ENCODE measurements at places on chromosomes 5 and 9.

DNA sequence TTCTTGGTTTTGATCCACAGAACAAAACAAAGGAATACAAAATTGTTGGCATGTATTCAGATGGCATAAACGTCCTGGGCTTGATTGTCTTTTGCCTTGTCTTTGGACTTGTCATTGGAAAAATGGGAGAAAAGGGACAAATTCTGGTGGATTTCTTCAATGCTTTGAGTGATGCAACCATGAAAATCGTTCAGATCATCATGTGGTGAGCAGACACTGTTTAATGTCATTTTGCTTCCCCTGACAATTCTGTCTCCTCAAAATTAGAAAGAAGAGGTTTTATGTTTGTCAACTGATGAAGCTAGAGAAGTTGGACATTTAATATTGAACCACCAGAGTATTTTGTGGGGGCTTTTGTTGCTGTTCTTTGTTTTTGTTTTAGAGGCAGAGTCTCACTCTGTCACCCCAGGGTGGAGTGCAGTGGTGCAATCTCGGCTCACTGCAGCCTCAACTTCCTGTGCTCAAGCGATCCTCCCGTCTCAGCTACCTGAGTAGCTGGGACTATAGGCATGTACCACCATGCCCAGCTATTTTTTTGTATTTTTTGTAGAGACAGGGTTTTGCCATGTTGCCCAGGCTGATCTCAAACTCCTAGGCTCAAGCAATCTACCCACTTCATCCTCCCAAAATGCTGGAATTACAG is 82.0 kb downstream of the SLC1A1 start:
- DNase-seq: no peak

GRCh38 chr9:32306006-32306405 is 78.4 kb upstream of the ACO1 start:
- no peak for DNase-seq

DNA sequence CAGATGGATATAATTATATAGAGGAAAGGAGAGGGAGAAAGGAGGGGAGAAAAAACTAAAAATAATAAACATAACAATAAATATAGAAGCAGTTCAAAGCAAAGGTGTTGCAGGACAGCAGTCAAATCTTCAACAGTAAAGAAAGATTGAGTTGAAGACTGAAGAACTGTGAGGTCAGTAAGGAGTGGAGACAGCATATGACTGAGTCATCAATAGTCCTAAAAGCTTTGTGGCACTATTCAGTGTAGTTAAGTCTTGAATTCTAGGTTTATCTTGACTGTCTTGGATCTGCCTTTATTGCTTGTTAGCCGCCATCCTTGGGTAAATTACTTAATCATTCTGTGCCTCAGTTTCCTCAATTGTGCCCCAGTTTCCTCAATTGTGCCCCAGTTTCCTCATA is 137.0 kb downstream of the MRPS30 start:
- DNase-seq: no peak

GRCh38 chr5:1833264-1834021 is 32.2 kb downstream of the NDUFS6 start:
- no peak for DNase-seq

DNA sequence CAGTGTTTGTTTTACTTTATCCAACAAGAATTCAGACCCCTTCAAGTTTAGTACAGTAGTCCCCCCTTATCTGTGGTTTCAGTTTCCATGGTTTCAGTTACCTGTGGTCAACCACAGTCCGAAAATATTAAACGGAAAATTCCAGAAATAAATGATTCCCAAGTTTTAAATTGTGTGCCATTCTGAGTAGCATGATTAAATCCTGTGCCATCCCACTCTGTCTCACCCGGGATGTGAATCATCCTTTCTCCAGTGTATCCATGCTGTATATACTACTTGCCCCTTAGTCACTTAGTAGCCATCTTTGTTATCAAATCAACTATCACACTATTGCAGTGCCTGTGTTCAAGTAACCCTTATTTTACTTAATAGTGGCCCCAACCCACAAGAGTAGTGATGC is 153.8 kb upstream of the RASA1 start:
- no peak for DNase-seq

- DNase-seq: no peak
Observed at GRCh38 chr5:113612060-113612496, 98.6 kb downstream of the YTHDC2 start.

- DNase-seq: no peak
Observed at GRCh38 chr9:14912859-14913258, 2.6 kb upstream of the FREM1 start.

DNA sequence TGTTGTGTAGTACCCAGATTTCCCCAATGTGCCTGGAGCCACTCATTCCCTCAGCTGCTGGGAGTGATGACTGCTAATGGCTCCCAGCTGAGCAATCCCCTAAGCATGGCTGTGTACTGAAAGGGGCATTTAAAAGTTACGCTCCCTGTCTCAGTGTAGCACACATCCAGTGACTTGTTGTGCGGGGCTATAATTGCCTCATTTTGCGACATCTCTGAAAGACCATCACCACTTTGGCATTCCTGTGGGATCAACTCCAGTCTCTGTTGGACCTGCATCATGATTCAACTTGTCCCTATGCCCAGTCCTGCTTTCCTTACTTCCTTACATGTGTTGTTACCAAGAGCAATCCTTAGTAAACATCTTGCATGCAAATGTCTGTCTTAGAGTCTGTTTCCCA is 201.2 kb upstream of the MPDZ start:
- DNase-seq: no peak

GRCh38 chr5:139896718-139897117 is 101.1 kb downstream of the PSD2 start:
- DNase-seq: no peak

DNA sequence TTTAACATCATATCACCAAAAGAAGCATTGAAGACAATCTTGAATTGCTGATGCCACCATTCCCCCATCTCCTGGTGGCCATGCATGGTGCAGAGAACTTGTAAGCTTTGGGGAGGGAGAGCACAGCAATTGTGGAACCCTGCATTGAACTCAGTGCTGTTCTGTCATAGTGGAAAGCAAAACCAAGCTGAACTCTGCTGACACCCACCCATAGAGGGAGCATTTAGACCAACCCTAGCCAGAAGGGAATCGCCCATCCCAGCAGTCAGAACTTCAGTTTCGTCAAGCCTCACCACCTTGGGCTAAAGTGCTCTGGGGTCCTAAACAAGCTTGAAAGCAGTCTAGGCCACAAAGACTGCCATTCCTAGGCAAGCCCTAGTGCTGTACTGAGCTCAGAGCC is 37.4 kb upstream of the RUSC2 start:
- no peak for DNase-seq

- no peak for DNase-seq
Observed at GRCh38 chr9:95819636-95820035, 55.9 kb upstream of the ERCC6L2 start.

- no peak for DNase-seq
Observed at GRCh38 chr5:172575816-172576545, 65.1 kb upstream of the NEURL1B start.

DNA sequence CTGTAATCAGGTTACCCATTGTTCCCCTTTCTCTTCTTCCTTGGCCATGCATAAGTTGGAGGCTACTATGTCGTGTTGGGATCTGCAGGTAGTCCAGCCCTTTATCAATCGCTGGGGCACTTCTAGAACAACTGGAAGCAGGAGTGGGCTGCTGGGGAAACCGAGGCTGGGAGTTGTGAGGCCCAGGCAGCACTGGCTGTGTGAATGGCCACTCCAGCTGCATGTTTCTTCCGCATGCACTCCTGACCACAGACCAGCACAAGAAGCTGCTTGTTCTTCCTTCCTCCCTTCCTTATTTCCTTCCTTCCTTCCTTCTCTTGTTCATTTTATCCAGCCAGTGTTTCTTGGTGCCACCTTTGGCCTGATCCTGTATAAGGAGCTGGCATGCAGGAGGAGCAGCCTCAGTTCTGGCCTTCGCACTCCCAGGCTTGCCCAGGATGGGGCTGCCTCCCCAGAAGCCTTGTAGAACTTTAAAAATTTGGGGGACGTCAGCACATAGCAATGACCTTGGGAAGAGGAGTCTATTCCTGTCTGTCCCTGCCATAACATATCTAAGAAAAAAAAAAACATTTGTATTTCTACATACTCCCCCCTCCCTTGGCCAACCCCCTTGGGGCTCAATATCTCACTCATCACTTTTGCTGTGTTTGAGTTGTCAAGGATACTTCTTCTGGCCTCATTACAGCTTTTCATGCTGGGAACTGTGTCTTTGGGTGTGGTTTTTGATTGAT is 20.8 kb upstream of the CXCL14 start:
- DNase-seq: no peak

GRCh38 chr5:57002959-57003485 is 51.1 kb upstream of the MIER3 start:
- no peak for DNase-seq

- no peak for DNase-seq
Observed at GRCh38 chr9:98775831-98776441, 20.4 kb downstream of the ANKS6 start.

DNA sequence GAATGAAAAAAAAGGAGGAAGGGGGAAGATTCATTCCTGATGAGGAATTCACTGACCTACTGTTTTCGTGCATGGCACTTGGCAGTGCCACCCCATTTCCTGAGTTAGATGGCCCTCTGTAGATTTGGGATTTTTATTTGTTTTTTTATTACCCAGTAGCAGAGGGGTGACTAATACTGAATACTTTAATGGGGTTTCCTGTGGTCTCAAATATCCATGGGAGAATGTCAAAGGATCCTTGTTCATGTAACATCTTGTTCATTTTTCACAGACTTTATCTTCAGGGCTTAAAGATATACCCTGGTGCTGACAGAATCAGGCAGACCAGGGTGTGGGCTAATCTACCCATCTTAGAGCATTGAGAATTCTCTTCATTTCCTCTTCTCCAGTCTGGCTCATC is 93.0 kb downstream of the MAMDC2 start:
- no peak for DNase-seq

- DNase-seq: no peak
Observed at GRCh38 chr9:137030006-137030405, 1.9 kb downstream of the FUT7 start.

- no peak for DNase-seq
Observed at GRCh38 chr5:77210091-77210963, at the start of gene PDE8B. Gene PDE8B (plus strand): TSS chr5:77210680. CDS start chr5:77210926, 246 bp downstream.

GRCh38 chr9:69322256-69322655 is 2.8 kb upstream of the ENTREP1 start:
- DNase-seq: no peak

- no peak for DNase-seq
Observed at GRCh38 chr5:112614285-112614684, 123.4 kb upstream of the APC start.

- no peak for DNase-seq
Observed at GRCh38 chr9:28293369-28294090, 720.2 kb upstream of the C9orf72 start.

- no peak for DNase-seq
Observed at GRCh38 chr5:167812871-167813270, 478.6 kb upstream of the WWC1 start.

- DNase-seq: no peak
Observed at GRCh38 chr9:14618836-14619420, 74.3 kb downstream of the ZDHHC21 start.

GRCh38 chr9:20314981-20315380 is 307.3 kb downstream of the MLLT3 start:
- no peak for DNase-seq

GRCh38 chr5:179829732-179830435 is 9.2 kb downstream of the SQSTM1 start:
- no peak for DNase-seq

DNA sequence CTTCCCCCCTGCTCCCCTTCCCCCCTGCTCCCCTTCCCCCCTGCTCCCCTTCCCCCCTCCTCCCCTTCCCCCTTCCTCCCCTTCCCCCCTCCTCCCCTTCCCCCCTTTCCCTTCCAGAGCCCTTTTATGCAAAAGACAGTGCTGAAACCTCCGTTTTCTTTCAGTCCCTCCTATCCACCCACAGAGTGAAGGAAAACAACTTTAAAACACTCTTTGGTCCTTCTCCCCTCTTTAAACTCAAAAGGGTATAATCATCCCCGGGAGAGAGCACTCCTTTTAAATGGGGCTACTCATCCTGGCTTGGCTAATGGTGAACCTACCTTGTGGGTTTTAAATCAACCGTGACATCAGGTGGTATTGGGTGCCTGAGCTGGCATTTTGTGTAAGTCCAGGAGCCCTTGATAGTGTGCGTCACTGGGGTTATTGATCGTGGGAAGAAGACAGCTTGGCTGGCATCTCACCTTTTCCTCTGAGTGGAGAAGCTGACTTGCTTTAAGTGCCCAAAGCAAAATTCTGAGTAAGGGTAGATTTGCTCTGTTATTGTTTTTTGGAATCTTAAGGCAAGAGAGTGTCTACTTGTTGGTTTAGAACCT is 2.7 kb downstream of the LARP1 start:
- DNase-seq: peak; percentile 23

GRCh38 chr9:28598408-28598807 is 1025.1 kb upstream of the C9orf72 start:
- DNase-seq: no peak

DNA sequence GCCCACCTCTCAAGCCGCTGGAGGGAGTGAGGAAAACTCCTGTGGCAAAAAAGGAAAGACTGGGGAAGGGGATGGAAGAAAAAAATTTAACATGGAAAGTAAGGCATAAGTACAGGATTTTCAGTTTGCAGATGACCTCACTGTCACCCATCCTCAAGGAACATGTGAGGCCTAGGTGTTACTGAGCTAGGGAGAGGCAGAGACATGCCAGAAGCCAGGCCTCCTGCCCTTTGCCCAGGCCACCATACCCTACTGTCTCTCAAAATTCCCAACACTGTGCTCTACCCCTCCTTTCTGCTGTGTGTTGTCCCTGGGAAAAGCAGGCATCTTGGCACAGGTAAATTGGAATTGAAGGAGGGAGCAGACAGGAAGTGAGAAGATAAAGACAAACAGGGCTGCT is 4.4 kb upstream of the MGAT1 start:
- DNase-seq: no peak

- DNase-seq: no peak
Observed at GRCh38 chr5:181163487-181164075, 16.2 kb downstream of the OR2V2 start.

- DNase-seq: no peak
Observed at GRCh38 chr5:160369990-160370712, at the start of gene C1QTNF2. Gene C1QTNF2 (minus strand): TSS chr5:160370626. CDS start chr5:160355011, 15,615 bp downstream.

DNA sequence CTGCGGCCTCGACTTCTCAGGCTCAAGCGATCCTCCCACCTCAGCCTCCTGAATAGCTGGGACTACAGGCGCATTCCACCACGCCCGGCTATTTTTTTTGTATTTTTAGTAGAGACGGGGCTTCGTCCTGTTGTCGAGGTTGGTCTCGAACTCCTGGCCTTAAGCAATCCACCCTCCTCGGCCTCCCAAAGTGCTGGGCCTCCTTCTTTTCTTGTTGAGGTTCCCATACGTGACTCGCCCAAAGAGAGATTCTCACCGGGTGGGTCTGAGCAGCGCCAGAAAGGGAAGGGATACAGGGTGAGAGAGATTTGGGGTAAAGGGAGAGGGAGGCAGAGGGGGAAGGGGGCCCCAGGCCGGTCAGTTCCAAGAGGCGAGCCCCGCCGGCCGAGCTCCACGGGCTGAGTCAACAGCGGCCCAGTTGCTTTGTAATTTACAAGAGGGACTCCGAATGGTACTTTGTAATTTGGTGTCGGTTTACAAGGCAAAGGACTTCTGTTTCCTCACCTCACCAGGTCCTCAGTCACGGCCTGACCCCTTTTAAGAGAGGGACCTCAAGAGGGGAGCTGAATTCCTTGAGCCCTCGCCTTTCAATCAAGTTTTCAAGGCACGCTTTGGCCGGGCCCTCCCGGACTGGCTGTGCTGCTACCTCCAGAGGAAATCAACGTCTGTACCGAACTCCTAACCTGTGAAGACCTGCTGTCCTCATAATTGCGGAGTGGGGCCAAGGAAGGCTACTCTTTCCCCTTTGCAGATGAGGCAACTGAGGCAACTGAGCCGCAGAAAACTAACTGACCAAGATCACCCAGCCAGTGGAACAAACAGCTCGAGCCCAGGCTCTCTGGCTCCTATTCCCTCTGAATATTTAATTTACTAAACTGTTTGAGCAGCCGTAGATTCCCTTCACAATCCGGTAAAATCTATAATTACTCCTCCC is 3.3 kb upstream of the DMRT2 start:
- no peak for DNase-seq

Measured in stimulated activated CD8-positive, alpha-beta memory T cell treated with anti-CD3 and anti-CD28 coated beads, Interleukin-2, amount 100 ng/mL, for 1 hour (primary cell).